ENCODE measurements at places on chromosomes 16 and 17. TPM values are rescaled to one million over a fixed set of nuclear protein-coding genes. Genes with fewer than 3 reads are reported as not detected.

Gene C1QTNF8
- not detected for total RNA-seq

Gene FOXN1
- not detected for total RNA-seq

Gene DYNLRB2
- total RNA-seq, result not detected

Gene PRSS22
- not detected for total RNA-seq

Gene P2RX1
- under 0.01 TPM for total RNA-seq

Gene TELO2
- 28.1 TPM for total RNA-seq

Gene TLCD2
- total RNA-seq, result 1.0 TPM

Gene TBX2
- total RNA-seq, result 88.9 TPM

Gene TEX14
- not detected for total RNA-seq

Gene KRTAP4-4
- total RNA-seq, result not detected

Gene NT5M
- 2.5 TPM for total RNA-seq

Gene MRPS7
- total RNA-seq, result 41.4 TPM

Gene HOXB7
- 11.9 TPM for total RNA-seq

Gene SLC5A10
- total RNA-seq, result not detected

Gene SDR42E2
- total RNA-seq, result not detected

Gene GRB2
- 62.9 TPM for total RNA-seq

Gene EFCAB3
- total RNA-seq, result not detected

Gene HYDIN
- 0.34 TPM for total RNA-seq

Gene ACSM5
- not detected for total RNA-seq

Gene CES3
- total RNA-seq, result 0.17 TPM

Gene WFIKKN2
- total RNA-seq, result not detected

Gene CRHR1
- not detected for total RNA-seq

Gene SLC25A19
- total RNA-seq, result 7.6 TPM

Gene STAT5B
- total RNA-seq, result 14.1 TPM

Gene CTRB2
- total RNA-seq, result not detected

Gene ADCY9
- 14.3 TPM for total RNA-seq

Gene GPRC5C
- 1.3 TPM for total RNA-seq

Gene MMP28
- total RNA-seq, result 2.2 TPM

Gene LIG3
- total RNA-seq, result 36.4 TPM

Gene UNC45B
- not detected for total RNA-seq

Gene CNGB1
- total RNA-seq, result not detected

Gene HSD17B1
- 0.84 TPM for total RNA-seq

Gene KRTAP2-2
- not detected for total RNA-seq

Gene GPR139
- not detected for total RNA-seq

Gene KRT15
- total RNA-seq, result 0.67 TPM

Gene C16orf86
- 3.5 TPM for total RNA-seq

Gene TNFRSF17
- not detected for total RNA-seq

Gene ADAMTS18
- not detected for total RNA-seq

Gene SYNGR3
- 4.2 TPM for total RNA-seq

Gene ABCA5
- total RNA-seq, result 3.9 TPM

Gene SSTR5
- total RNA-seq, result not detected

Gene HEATR9
- total RNA-seq, result not detected

Gene SMIM36
- total RNA-seq, result not detected

Gene NRN1L
- total RNA-seq, result 0.30 TPM

Gene TPSB2
- not detected for total RNA-seq

Gene TRIM37
- 12.3 TPM for total RNA-seq
